ENCODE measurements at places on chromosomes 13 and 19.

- DNase-seq: no peak
These were observed 686 bp downstream of the SETDB2 start for GRCh38 chr13:49444524-49445395.

DNA sequence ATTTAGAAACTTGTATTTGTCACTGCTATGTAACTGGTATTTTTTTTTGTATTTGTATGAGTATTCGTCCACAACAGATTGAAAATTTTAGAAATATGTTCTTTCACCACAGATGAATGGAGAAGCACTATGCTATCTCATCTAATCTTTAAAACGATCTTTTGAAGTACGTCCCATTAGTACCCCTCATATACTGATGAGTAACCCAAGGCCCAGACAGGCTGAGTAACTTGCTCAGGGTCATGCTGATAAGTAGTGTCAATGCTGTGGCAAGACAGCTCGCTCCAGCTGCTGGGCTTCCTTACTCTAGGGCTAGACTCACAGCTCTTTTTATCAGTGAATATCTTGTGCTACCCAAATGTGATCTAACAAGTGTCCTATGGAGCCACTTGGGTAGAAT, 154.2 kb downstream of the SUCLA2 start:
- no peak for DNase-seq

DNA sequence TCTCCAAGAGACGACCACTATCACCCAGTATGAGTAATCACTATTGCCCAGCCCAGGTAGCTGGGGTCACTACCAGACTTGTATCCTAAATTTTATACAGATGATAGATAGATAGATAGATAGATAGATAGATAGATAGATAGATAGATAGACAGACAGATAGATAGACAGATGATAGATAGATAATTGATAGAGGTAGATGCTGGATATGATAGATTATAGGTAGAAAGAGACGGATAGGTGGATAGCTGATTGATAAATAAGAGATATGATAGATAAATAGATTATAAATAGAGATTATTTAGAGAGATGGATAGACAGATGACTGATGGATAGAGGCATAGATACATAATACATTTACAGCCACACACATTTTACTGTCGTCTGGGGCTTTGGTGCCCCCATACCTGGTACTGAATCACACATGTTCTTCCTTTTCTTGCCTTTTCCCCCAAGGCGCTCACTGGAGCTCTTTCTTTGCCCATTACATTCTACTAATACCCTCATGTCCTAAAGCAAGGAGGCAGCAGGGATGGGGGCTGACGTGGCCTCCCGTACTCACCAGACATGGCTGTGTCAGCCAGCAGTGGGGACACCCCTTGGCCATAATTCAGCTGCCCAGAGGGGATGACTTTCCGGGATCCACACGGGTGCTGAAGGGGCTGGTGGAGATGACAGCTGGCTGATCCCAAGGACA, 44.6 kb upstream of the CCNE1 start:
- no peak for DNase-seq

DNA sequence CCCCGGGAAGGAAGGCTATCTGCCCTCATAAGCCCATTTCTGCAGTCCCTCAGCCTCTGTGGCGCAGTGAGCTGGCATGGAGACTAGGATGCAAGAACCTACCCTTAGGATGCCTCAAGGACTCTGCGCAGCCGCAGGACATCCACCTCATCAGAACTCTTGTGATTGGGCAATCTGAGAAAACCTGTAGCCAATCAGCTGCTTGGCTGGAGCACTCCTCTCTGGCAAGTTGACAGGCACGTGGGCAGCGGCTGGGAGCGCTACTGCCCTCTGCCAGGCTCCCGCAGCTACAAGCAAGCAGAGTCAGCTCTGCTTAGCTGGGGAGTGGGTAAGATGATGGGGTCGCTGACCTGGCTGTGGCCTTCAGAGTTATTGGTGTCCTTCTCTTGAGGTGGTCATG, 1.5 kb upstream of the ECSIT start:
- DNase-seq: peak; percentile 78

GRCh38 chr19:18895038-18895823, 727 bp downstream of the CERS1 start:
- DNase-seq: no peak

DNA sequence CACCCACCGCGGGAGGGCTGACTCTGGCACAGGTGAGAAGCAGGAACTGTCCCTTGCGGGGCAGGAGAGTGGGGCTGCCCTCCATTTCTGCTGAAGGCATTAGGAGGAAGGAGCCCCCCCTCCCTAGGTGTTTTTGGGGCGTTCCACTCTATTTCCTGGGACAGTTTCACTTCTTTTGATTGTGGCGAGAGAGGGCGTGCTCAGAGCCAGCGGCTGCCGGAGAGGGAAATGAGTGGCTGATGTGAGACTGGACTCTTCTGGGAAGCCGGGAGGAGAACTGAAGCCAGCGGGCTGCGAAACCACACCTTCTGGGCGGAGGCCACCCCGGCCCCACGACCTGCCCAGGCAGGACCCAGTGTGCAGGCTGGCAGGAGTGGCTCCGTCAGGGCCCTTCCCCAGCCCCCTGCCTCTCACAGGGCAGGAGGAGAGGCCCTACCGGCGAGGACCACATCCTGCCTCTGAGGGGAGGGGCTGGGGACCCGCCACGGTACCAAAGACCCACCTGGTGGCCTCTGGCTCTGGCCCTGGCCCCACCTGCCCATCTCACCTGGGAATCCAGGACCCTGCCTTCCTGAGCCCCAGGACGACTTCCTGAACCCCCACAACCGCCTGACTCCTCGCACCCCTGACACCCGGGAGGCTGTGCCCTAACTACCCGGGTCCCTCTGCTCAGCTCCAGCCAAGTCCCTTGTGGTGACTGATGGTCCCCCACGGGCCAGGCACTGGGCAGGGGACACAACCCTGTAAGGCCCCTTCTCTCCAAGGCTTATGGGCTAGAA, 25.9 kb downstream of the MPND start:
- no peak for DNase-seq

- no peak for DNase-seq
These were observed 14.1 kb downstream of the ZNF787 start for GRCh38 chr19:56106993-56107392.

GRCh38 chr13:113838711-113839201, 25.1 kb downstream of the GAS6 start:
- DNase-seq: no peak
